ENCODE measurements at places on chromosomes 5 and 9.

DNA sequence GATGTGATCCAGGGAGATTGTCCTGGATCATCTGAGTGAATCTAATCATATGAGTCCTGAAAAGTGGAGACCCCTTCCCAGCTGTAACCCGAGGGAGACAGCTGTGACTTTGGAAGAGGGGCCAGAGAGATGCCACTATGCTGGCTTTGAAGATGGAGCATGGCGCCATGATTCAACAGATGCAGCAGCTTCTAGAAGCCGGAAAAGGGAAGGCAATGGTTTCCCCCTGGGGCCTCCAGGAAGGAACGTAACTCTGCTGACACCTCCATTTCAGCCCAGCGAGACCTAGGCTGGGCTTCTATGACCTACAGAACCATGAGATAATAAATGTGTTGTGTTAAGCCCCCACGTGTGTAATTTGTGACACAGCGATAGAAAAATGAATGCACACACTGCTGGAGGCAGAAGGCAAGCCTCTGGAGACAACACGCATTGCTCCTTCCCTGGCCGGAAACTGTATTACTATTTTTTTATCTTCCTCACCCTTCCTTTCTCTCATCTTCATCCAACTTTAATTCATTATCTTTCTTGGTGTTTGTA lies 16.6 kb upstream of the SARDH start:
- no peak for DNase-seq

DNA sequence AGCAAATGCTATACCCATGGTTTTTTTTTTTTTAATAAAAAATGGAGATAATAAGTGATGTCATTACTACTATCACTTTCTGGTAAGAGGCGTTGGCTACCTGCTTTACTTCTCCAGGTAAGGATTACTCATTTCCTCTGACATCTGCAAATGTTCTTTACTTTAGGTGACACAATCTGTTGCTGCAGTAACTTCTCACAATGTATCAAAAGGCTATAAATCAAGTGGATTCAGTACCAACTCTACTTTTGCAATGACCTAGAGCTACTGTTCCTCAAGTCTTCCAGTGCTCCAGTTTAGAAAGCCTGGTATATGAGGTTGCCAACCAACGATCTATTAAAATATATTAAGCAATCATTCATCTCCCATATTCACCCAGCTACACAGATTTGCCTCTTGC lies 129.1 kb downstream of the PLK2 start:
- no peak for DNase-seq

DNA sequence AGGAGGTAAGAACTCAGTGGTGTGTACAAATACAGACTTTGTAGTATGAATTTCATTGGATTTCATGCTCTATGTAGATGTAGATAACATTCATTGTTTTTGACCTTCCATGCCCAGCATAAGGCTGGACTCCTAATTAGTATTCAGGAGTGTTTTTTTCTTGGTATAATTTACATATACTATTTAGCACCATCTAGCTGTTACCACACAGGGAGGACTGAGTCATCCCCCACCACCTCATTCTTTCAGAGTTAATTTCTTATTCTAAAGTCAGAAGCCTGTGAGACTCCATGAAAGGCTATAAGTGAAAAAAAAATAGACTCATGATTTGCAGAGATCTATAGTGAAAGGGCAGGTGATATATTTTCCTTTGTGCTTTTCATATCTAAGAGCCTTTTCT lies 555.0 kb downstream of the PRR16 start:
- no peak for DNase-seq

- DNase-seq: no peak
Measured at GRCh38 chr5:108523360-108523759, 141.5 kb upstream of the FBXL17 start.

GRCh38 chr5:168984135-168984675 lies 316.7 kb downstream of the SLIT3 start:
- DNase-seq: no peak

GRCh38 chr5:135138116-135138850 lies 104.3 kb upstream of the PITX1 start:
- DNase-seq: no peak

DNA sequence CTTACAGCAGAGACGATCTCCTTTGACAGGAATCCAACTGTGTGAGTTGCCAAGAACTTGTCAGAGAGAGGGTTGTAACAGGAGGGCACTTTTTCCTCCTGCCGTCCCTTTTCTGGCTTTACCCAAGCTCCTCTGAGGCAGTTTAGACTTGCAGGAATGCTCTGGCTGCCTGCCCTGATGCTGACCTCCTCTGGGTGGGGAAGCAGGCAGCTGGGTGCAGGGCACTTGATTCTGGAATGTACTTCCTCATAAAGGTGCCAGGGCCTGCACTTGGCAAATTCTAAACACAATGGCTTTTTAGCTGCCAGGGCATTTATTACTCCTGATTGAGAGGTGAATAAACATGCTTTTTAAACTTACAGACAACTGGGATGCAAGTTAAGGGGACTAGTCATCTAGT lies 190.4 kb downstream of the EPB41L4A start:
- DNase-seq: no peak

- no peak for DNase-seq
Measured at GRCh38 chr9:131611586-131612315, 66.4 kb downstream of the PRRT1B start.

DNA sequence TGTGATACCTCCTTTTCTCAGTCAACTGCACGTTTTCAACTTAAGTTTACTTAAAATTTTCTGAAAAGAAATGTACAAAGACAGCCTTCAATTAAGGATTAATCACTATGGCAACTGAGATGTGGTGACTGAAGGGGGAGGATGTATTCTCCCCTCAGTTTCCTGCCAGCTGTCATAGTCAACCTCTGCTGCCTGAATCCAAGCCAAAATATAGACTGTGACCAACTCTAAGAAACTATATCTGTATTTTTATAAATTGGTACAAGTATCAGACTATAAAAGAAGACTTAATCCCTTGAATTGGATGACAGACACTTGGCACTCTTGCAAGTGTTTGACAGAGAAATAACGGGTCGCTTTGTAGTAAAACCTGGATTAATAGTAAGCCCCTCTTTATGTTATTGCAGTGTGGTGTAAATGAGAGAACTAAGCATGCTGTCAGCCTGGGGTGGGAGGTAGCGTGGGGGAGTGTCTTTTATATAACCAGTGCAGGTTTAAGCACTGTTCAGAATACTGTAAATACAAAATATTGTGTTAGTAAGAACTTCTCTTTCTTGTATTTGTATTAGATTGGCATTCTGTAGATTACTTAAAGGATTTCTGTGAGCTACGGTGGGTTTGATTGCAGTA lies 106.4 kb downstream of the ERCC6L2 start:
- DNase-seq: no peak

- DNase-seq: no peak
Measured at GRCh38 chr5:171520300-171521174, 101.1 kb downstream of the FGF18 start.

DNA sequence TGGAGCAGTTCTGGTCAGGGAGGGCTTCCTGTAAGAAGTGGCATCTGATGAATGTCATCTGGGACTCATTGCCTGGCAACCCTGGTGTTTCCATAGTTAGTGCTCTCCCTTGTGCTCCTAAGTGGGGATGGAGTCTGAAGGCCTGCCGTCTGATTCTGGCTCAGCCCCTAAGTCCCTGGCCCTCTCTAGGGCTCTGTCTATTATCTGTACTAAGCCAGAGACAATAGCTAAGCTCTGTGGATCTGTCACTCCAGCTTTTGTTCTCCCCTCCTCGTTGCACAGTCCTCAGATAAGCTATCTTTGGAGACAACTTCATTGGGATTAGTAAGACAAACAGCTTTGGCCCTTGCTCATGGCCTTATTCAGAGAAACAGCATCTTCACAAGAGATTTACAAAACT lies 30.6 kb upstream of the TTC1 start:
- DNase-seq: no peak

- DNase-seq: no peak
Measured at GRCh38 chr5:97231025-97231636, 48.1 kb upstream of the RIOK2 start.

GRCh38 chr9:130444565-130445221 lies at the start of gene ASS1:
ASS1 (plus strand) TSS chr9:130444961; CDS start chr9:130452229, 7,268 bp downstream.
- DNase-seq: peak; percentile 35

- no peak for DNase-seq
Measured at GRCh38 chr9:38414040-38414723, 10.1 kb downstream of the IGFBPL1 start.

GRCh38 chr9:79788662-79789061 lies 216.9 kb downstream of the TLE4 start:
- DNase-seq: no peak

DNA sequence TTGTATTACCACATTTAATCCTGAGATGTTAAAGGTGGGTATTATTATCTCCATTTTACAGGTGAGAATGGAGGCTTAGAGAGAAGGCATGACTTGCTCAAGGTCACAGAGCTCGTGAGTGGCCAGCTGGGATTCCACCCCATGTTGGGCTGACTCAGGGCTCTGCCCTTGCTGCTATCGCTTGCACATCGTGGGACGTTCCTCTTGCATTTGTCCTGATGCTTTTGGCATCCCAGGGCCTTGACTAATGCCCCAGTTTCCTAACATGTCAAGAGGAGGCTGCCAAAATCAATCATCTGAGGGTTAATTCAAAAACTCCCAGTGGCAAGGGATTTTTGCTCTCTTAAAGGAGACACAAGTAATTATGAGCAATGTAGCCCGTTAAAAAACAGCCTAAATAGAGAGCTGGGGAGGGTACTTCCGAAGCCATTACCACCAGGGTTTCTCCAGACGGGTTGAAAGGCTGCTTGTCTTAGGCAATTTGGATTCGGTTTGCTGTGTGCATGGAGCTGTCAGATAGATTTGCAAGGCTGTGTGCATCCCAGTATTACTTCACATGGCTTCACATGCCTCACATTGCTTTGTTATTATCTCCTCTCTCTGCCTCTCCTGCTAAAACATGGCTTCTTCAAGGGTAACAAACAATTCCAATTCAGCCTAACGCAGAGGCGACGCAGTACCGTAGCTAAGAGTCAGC lies 347.4 kb downstream of the DRD1 start:
- DNase-seq: no peak

DNA sequence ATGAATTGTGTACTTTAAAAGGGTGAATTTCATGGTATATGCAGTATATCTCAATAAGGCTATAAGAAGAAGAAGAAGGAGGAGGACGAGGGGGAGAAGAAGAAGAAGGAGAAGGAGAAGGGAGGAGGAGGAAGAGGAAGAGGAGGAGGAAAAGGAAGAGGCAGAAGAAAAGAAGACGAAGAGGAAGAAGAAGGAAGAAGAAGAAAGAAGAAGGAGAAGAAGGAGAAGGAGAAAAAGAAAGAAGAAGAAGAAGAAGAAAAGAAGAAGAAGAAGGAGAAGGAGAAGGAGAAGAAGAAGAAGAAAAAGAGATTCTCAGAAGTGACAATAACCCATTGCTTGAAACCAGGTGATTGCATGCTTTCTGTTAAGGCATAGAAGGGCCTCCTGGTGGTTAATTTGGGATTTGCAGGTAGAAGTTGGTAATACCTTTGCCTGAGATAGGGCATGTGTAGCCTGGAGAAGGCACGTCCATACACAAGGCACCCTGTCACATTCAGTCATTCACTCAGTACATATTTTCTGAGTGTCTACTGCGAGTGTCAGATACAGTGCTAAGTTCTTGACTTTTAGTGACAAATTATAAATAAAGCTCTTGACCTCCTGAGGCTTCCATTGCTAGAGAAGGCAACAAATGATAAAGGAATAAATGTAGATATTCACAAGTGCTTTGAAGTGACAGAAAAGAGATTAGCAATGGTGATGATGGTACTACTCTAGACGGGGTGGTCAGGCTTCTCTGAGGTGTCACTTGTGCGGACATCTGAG lies 231.3 kb downstream of the NPR3 start:
- DNase-seq: no peak

DNA sequence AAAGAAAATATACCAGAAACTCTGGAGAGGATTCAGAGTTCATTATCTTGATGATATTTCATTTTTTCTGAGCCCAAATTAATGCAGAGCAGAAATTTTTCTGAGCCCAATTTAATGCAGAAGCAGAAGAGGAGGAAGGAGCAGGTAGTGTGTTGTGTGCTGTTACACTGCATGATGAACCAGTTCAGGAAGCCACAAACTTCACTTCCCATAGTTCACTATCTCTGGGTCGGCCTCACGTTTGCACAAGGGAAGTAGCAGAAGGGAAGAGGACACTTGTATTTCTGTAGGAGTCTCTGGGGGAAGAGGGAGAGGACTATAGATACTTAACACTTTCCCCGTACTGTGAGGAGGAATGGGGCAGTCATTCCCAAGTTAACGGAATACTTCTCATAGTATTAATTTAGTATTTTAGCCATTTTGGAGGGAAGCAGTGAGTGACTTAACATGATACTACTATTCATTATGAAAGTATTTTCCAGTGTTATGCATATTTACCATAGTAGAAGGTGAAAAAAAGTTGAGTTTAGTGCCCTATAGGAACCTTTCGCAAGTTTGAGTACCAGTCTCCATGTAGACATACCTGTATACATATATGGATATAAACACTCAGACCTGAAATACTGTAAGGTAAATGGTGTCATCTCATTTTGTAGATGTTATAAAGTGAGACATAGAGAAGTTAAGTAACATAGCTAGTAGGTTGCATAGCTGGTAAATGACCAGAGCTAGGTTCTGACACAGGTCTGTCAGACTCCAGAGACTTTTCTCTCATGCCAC lies 30.0 kb downstream of the XPA start:
- no peak for DNase-seq

DNA sequence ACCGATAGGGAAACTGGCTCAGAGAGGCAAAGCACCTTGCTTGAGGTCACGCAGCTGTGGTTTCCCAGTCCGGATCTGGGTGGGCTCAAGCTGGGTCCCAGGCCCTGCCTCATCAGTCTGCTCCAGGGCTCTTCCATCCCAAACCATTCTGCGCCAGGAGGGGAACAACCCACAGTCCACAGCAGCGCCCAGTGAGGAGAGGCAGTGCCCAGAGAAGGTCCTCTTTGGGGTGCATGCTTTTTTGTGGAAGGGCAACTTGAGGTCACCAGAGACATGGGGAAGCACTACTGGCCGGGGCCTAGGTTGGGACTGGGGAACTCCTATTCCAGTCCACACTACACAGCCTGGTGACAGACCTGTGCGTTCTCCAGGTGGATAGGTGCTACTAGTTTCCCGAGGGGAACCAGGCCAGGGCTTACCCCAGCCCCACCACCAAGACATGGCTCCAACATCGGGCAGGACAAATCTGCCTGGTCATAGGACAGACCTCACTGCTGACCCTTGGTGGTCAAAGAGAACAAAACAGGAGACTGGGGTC lies 62.5 kb upstream of the RNF130 start:
- no peak for DNase-seq

DNA sequence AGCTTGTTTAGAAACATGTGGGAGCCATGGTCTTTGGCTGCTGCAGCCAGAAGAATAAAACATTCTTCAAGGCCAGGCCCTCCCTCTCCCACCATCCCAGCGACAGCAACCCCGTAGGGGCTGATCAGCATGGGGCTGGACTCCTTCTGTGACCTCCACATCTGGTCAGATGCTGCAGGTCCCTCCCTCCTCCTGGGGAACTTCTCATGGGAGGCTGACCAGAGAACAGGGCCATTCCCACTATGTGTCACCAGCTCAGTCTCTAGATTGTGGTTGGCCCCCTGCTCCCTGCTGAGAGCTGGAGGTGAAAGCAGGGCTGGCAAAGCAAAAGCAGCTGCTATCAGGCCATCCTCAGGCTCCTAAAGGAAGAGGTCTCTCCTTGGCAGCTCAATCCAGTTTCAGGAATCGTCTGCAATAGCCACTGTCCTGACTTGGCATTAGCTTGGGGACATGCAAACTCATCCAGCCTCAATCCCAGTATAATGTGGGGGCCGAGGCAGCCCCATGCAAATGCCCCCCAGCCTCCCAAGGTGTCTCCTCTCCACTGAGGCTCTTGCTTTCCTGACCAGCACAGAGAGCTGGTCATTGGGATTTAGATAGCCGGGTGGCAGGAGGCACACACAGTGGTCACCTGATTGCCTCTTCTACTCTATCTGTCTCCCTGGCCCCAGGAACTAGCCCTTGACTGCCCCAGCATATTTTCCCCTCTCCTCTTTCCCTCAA lies 81.5 kb downstream of the NRG2 start:
- no peak for DNase-seq

GRCh38 chr9:83106263-83106662 lies 43.3 kb upstream of the RASEF start:
- DNase-seq: no peak

All from stimulated activated CD4-positive, alpha-beta T cell treated with anti-CD3 and anti-CD28 coated beads, Interleukin-1b, Interleukin-23, amount 100 ng/mL, for 1 hour (primary cell).